ENCODE measurements at places on chromosomes 16 and 17.

GRCh38 chr16:81830845-81831540, 51.9 kb downstream of the PLCG2 start:
- no peak for DNase-seq

DNA sequence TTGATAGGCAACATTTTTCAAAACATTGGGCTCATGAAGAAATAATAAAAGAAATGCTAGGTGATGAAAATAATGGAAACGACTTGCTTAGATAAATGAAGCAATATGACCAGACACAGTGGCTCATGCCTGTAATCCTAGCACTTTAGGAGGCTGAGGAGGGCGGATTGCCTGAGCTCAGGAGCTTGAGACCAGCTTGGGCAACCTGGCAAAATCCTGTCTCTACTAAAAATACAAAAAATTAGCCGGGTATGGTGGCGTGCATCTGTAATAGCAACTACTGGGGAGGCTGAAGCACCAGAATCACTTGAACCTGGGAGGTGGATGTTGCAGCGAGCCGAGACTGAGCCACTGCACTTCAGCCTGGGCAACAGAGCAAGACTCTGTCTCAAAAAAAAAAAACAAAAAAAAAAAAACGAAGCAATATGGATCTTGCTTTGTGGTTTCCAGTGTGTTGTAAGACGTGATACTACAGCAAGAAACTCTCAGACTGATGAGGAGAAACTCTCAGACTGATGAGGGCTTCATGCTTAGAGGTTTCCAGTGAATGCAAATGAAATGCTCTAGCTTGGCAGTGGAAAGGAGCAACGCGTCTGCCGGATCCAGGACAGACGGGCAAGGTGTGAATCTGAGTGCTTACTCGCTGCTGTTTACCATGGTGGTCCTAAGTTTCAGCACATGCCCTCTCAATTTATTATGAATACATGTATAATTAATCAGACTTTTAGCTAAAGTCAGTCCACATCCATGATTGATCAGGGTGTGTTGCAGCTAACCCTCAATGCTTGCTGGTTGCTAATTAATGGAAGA, 11.5 kb upstream of the IGF2BP1 start:
- no peak for DNase-seq

GRCh38 chr16:1631931-1632637, 19.9 kb downstream of the CRAMP1 start:
- no peak for DNase-seq

DNA sequence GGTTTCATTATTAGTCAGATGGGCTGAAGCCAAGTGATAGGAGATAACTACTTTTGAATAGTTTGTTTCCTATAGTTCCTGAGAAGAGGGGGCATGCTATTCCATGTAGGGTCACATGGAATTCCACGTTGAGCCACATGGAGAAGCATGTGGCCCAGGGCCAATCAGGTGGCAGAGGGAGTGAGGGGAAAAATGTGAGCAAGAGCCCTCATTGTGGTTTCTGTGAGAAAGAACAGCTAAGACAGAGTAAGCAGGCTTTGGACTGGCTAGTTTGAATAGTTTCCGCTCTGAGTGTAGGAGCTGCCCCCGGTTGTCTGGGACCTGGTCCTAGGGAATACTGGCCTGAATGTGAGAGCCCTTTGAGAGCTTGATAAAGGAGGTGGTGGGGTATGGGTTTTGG, 69.9 kb upstream of the CNTNAP4 start:
- no peak for DNase-seq

- DNase-seq: no peak
Observed at GRCh38 chr16:84299734-84300440, 5.2 kb downstream of the WFDC1 start.

GRCh38 chr17:29524692-29525091, 42.1 kb downstream of the ABHD15 start:
- DNase-seq: no peak

- DNase-seq: no peak
Observed at GRCh38 chr16:22969567-22969966, 155.6 kb downstream of the HS3ST2 start.

GRCh38 chr16:8832717-8833105, 35.1 kb downstream of the PMM2 start:
- no peak for DNase-seq

DNA sequence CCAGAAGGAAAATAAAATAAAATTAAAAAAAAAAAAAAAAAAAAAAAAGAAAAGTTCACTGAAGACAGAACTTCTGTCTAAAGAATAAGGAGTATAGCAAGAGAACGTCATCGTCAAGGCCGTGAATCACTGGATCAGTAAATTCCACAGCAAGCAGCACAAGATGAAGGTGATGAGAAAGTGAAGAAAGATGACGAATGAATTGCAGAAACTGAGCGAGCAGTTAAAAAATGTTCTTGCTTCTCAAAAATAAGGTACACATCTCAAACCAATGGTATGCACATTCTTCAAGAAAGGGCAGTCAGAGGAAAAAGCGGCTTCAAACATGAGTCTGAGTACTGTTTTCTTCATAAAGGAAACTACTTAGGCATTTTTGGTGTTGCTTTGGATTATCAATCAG, 104.7 kb downstream of the SMG6 start:
- DNase-seq: no peak

GRCh38 chr16:3687021-3687420, 30.3 kb downstream of the TRAP1 start:
- no peak for DNase-seq

- no peak for DNase-seq
Observed at GRCh38 chr17:59853168-59853918, 39.4 kb downstream of the TUBD1 start.

- DNase-seq: no peak
Observed at GRCh38 chr17:50661795-50662391, 27.2 kb downstream of the ABCC3 start.

GRCh38 chr17:64781014-64781756, 119.1 kb upstream of the SMURF2 start:
- DNase-seq: no peak

DNA sequence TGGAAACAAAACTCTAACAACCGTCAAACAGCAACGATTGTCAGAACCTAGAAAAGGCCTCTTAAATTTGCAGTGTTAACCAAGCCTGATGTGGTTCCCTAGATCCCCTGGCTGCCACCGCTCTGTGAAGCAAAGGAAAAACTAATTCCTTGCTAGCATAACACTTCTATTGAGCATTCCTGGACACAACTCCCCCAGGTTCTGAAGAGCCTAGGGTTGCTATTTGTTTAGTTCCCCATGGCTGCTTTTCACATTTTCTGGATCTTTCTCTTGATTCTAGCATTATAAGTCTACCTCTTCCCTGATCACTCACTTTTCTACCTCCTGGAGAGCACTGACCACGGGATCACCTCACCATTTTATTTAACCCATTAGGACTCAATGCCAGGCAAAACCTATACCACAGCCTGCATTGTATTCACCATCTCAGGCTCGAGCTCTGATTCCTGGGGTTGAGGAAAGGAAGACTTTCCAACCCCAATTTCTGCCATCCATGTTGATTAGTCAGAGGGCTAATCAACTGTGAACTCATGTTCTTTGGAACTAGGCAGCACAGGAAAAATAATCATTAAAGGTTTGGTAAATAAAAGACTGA, 692 bp upstream of the KCNJ16 start:
- no peak for DNase-seq

Measured in activated naive CD4-positive, alpha-beta T cell (primary cell).